Upper lobe of right lung (tissue), 1 donor: ENCODE measurements at places on chromosomes 1 and 21. TPM values are rescaled to one million over a fixed set of nuclear protein-coding genes. Genes with fewer than 3 reads are reported as not detected.

- DNase-seq: no peak
Observed at GRCh38 chr1:116690849-116691406, 23.4 kb upstream of the IGSF3 start.

DNA sequence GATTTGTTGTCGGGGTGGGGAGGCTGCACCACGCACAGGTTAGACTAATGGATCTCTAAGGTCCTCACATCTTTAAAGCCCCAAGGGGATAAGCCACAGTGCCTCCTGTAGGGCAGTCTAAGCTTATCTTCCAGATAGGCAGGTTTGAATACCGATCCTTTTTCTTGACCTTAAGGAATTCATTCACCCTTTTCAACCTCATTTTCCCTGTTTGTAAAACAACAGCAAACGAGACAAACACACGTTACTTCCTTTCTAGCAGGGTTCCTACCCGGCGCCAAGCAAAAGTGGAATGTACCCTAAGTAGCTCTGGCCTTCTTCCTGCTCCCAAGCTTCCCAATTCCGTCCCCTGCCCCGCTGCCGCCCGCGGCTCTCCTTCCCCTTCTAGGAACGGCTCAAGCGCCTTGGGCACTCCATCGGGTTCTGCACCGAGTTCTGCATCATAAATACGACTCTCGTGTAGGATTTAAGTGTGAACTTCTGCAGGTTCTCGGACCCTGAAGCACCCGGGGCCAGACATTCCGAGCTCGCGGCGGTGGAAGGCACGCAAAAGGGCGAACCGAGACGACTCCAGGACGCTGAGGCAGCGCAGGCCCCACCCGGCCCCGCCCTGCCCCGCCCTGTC, 548 bp upstream of the CDC20 start:
- no peak for DNase-seq

FAM76A gene
- total RNA-seq: 23.3 TPM

DNA sequence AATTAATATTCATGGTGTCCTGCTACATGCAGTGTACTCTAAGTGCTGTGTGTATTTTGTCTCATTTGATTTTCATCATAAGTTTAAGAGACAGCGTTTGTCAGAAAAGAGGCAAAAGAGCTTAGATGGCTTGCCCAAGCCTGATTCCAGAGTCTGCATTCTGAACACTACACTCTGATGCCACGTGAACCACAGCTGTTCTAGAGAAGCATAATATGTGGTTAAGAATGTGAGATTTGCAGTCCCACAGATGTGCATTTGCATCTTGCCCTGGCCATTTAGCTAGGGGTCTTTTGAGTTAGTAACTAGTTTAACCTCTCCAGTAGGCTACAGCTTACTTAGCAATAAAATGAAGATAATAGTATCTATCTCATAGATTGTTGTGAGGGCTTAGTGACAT, 9.2 kb upstream of the GADD45A start:
- DNase-seq: no peak

- DNase-seq: no peak
Observed at GRCh38 chr1:36740446-36740845, 257.7 kb upstream of the CSF3R start.

HHAT gene
- 4.3 TPM for total RNA-seq

DNA sequence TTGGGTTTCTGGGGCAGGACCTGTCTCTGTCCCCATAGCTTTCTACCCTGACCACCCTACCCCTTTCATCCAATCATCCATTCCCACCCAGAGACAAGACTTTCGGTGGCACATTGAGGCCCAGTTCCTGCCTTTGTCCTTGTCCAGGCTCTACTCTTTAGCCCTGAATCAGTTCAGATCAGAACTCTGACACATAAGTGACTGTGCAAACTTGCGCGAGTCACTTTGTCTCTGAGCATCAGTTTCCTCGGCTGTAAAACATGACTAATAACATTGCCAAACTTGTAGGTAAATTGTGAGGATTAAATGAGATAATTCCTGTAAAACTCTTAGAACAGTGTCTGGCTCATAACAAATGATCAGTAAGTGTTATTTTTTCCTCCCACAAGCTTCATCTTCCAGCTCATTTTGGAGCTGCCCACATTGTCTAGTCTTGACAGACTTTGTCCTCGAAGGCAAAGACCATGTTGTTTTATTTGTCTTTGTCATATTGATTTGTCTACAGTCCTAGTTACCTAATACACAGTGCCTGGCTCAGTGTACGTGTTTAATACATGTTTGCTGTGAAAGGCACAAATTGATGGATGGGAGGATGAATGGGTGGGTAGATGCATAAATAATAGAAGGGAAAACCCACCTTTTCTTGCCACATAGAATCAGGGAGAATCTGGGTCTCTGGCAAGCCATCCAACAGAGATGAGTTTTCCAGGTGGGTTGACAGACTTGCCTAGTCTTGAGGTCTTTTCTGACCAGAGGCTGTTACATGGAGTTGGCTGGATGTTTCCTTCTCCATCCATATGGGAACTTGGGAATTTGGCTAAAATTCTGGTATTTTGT, 262.9 kb downstream of the OMA1 start:
- DNase-seq: no peak

GRCh38 chr21:44012474-44013379, 618 bp downstream of the TRAPPC10 start:
- DNase-seq: peak; percentile 90

DNA sequence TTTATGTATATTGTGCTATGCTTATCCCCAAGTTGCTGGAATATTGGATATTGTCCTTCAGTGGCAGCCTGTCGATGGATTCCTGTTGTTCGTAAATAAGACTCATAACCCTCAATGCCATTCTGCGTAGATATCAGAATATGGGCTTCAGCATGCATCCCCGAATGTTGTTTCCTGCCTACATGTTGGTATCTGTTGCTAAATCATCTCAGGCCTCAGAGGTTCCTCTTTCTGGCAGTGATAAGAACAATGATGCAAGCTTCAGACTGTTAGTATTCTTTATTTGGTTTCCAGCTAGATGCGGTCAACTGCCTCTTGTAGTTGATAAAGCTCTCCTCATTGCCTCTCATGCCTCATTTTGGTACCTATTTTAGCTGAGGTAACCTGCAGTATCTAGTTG, 2082.6 kb downstream of the MRPL39 start:
- DNase-seq: no peak

- DNase-seq: no peak
Observed at GRCh38 chr1:33089457-33089856, 8.5 kb downstream of the AZIN2 start.

SLC25A44 gene
- total RNA-seq: 24.9 TPM

DNA sequence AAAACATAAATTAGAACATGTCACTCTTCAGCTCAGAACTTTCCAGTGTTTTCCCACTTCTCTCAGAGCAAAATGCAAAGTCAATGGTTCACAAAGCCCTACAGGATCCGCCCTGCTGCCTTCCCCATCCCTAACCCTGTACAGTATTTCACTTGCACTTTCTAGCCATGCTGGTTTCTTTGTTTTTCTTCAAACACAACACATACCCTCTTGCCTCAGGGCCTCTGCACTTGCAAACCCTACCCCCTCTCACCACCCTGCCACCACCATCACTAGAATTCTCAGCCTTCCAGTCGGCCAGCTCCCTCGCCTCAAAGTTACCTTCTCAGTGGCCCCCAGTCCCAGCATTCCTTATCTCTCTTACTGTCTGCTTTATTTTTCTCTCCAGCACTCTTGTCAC, 17.6 kb downstream of the TEX35 start:
- no peak for DNase-seq

RORC gene
- 16.4 TPM for total RNA-seq

DNA sequence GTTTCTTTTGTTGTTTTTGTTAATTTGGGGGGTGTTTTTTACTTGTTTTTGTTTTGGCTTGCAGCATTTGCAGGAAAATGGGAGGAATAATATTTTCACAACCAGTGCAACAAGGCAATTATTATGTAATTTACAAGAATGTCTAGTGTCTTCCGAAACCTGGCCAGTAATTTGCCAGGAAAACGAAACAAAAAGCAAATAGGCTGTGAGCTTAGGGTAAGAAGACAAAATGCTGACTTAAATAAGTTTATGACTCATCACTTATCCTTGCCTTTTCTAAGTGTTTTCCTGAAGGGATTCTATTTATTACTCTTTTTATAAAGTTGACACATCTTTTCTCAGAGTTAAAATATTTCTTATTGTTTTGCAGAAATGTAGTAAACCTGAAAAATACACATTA, 49.8 kb downstream of the KCNT2 start:
- no peak for DNase-seq

ADAMTS1 gene
- total RNA-seq: 122 TPM

PHC2 gene
- 124 TPM for total RNA-seq

DNA sequence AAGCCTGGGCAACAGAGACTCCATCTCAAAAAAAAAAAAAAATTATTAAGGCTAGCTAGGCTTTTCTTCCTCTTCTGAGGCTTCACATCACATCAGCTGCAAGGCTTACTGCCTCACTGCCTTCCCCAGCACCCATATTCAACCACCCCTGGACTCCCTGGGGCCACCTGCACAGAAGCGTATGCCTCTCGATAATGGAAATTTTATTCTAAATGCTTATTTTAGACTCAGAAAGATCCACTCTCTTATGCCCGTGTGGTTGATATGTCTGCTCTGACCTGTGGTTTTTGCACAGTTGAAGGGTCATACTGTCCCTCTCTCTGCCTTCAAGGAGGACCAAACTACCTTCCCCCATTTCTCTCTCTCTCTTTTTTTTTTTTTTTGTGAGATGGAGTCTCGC, 1.5 kb upstream of the FCRLA start:
- no peak for DNase-seq

RNF187 gene
- total RNA-seq: 88.8 TPM

DNA sequence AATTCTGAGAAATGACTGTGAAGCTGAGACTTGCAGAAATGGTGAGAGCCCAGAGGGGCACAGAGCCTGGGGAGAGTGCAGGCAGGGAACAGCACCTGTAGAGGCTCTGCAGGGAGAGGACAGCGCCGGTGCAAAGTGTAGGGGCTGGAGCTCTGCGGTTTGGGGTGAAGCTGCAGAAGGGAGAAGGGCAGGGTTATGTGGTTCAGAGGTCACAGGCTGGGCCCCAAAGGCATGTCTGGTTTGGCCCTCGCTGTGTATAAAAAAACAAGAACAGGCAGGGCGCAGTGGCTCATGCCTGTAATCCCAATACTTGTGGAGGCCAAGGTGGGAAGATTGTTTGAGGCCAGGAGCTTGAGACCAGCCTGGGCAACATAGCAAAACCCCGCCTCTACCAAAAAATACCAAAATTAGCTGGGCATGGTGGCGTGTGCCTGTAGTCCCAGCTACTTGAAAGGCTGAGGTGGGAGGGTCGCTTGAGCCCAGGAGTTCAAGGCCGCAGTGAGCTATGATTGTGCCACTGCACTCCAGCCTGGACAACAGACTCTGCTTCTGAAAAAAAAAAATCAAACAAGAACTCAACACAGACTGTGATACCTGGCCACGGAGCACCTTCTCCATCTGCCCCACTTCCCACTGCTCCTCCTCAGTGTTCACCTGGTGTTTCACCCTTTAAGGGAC, 29.1 kb downstream of the SERINC2 start:
- peak; percentile 28 for DNase-seq

DNA sequence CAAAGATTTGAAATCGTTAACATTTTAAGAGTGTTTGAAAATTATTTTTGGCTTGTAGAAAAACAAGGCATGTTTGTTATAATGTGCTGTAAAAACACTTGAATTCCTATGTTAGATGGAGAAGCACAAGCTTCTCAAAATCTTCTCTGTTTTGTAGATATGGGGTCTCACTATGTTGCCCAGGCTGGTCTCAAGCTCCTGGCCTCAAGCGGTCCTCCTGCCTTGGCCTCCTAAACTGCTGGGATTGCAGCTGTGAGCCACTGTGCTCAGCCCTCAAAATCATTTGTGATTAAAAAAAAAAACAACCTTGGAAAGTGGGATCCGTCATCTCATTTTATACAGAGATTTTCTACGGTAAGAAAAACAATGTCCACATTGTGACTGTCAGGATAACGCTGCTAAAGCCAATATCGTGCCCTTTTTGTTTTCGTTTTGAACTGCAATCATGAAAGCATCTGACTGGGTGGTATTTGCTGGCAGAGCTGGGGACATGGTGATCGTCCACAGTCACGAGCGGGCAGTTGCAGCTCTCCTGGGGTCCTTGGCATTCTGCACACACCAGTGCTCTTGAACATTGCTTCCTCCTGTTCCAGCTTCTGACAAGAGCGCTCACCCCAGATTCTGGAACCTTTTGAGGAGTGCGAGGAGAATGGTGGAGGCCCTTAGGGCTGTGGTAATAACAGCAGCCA, 112.5 kb downstream of the PGBD5 start:
- DNase-seq: no peak

TNFRSF9 gene
- total RNA-seq: 0.49 TPM

KRTAP12-2 gene
- total RNA-seq: not detected

CTSK gene
- 35.5 TPM for total RNA-seq

NCMAP gene
- 10.7 TPM for total RNA-seq

DNA sequence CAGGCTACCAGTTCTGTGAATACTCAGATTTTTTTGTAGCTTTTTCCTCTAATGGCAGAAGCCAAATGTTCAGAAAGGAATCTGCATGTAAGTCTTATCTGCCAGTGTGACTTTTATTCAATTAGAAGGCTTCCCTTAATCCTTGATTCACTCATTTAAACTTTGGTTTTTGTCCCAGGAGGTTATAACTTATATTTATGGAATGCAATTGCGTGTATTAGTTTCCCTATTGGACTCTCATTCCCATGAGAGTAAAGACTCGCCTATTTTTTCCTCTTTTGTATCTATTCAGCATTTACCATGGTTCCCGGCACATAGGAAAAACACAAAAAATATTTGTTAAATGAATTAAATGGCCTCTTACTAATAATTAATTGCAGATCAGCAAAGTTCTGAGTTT, 3.5 kb downstream of the NTMT2 start:
- DNase-seq: no peak

GRCh38 chr1:161928056-161928455, 95.6 kb downstream of the OLFML2B start:
- DNase-seq: no peak

HES4 gene
- 26.8 TPM for total RNA-seq

C8A gene
- not detected for total RNA-seq

DNA sequence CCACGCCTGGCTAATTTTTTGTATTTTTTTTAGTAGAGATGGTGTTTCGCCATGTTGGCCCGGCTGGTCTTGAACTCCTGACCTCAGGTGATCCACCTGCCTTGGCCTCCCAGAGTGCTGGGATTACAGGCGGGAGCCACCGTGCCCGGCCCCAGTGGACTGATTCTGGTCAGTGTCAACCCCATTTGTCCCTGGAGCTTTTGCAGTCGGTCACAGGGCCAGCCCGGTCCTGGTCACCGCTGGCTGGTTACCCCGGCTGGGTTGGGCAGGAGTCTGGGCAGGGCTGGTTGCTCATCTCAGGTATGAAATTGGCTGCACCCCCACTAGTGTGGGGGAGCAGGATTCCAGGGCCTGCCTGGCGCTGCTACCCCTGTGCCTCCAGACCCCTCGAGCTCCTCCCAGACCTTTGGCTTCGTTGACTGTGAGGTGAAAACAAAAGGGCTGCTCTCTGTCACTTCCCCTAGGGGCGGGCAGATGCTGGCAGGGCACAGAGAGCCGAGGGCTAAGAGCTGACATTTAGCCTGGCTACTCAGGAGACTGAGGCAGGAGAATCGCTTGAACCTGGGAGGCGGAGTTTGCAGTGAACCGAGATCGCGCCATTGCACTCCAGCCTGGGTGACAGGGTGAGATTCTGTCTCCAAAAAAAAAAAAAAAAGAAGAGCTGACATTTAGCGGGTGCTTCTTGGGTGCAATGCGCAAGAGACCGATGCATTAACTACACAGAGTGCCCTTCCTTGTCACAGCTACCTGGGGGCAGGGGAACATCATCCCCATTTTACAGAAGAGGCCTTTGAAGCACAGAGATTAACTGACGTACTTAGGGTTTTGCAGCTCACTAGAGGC, 10.6 kb downstream of the TNFRSF1B start:
- DNase-seq: no peak

KIF26B gene
- total RNA-seq: 3.4 TPM

- no peak for DNase-seq
Observed at GRCh38 chr1:94727846-94728715, 92.1 kb upstream of the SLC44A3 start.

NPHP4 gene
- 14.6 TPM for total RNA-seq

GRCh38 chr1:29525941-29526340, 289.6 kb downstream of the PTPRU start:
- DNase-seq: no peak
